ENCODE measurements at places on chromosomes 16 and 17.

DNA sequence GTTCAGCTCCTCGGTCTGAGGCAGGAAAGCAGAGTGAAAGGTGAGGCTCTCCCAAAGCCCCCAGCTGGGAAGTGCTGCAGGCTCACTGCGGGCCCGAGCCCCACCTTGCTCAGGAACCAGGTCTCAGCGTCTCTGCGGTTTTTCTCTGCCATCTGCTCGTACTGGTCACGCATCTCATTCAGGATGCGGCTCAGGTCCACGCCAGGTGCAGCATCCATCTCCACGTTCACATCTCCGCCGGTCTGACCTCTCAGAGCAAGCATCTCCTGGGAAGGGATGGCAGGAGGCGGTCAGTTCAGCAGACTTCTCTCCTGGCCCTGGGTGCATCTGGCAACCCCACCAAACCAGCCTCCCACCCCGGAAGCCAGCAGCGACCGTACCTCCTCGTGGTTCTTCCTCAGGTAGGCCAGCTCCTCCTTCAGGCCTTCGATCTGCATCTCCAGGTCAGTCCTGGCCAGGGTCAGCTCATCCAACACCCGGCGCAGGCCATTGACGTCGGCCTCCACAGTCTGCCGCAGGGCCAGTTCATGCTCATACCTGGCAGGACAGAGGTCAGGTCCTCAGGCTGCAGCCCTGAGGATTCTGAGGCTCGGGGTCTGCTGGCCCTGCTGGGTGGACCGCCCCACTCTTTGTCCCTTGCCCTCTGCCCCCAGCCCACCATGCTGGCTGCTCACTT lies 1.5 kb downstream of the KRT16 start:
- DNase-seq, result no peak

DNA sequence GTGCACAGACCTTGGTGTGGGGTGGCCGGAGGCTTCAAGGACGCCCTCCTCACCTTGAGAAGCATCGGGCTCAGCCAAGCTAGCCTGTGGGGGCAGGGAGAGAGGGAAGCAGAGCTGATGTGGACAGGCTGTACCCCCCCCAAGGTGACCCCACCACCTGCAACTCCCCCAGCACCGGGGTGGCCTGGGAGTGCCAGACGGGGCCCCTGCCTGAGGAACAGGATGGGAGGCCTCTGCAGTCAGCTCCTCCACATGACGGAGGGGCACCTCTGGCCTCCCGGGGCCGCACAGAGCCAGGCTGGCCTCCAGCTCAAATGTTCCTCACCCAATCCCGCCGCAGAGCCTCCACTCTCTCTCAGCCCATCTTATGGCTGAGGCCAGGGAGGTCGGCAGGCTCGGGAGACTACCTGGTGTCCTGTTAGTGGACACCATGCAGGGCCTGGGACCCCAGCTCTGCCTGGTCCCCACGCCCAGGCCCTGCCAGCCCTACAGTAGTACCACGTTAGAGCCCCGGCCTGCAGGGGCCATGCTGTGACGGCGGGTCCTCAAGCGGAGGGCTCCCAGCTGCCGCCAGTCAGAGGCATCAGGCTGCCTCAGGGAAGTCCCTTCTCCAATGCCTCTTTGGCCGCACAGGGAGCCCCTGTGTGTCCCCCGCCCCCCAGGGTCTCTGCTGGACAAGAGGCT lies 19.4 kb upstream of the SLC38A10 start:
- DNase-seq, result no peak

GRCh38 chr17:51231999-51232398 lies 27.9 kb downstream of the MBTD1 start:
- no peak for DNase-seq

GRCh38 chr17:3766779-3767178 lies 34.2 kb downstream of the ITGAE start:
- DNase-seq, result no peak

DNA sequence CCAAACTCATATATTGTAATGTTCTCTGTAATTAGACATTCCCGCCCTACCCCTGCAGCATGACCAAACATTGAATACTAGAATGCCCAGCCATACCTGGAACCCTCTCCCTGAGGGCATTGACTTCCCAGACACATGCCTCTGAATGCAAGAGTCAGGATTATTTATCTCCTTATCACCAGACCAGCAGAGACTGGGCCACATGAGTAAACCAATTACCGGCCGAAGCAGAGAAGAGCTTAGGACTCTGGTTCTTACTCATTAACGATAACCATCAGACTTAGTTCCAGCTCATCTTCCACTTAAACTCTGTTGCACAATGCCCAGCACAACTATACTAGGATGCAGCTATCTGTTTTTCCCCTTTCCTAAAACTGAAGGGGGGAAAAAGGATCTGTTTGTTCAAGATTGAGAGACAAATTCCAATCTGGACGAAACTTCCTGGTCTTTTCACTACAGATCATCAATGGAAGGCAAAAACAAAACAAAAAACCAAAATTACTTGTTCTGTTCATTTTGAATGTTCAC lies 88.2 kb upstream of the CORO6 start:
- no peak for DNase-seq
